Dermis blood vessel endothelial cell (primary cell): ENCODE measurements at places on chromosomes 12 and 14. TPM values are rescaled to one million over a fixed set of nuclear protein-coding genes. Genes with fewer than 3 reads are reported as not detected.

METTL3 gene
- total RNA-seq, result 63.9 and 112 TPM in 2 replicates

ANGEL1 gene
- total RNA-seq, result 9.4 and 10.4 TPM in 2 replicates

CCDC91 gene
- 8.3 and 12.6 TPM in 2 replicates for total RNA-seq

VRTN gene
- not detected in 2 replicates for total RNA-seq

PTPRB gene
- total RNA-seq, result 135 and 169 TPM in 2 replicates

APOLD1 gene
- total RNA-seq, result 35.6 and 63.8 TPM in 2 replicates

FGF23 gene
- total RNA-seq, result not detected in 2 replicates

- no peak for DNase-seq
Observed at GRCh38 chr12:65662590-65662989, 161.7 kb upstream of the HMGA2 start.

DNA sequence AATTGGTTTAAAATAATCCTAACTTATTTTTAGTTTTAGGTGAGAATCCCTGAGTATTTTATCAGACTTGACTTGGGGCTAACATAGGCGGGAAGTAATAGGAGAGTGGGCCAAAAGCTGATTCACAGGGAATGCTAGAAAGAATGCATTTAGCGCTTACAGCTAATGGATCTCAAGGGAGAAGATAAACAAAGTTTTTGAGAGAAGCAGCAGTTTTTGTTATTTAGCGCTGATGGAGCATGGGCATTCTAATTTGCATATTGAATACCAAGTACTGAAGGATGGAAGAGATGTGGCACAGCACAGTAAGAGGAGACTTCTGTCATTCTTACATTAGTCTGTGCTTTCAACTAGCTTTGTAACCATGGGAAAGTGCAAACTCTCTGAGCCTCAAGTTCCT, 436.0 kb upstream of the FBXO33 start:
- DNase-seq, result no peak

GRCh38 chr12:127752802-127753201, 514.2 kb upstream of the TMEM132C start:
- DNase-seq, result no peak

- DNase-seq, result no peak
Observed at GRCh38 chr12:42854208-42854607, 264.7 kb upstream of the PRICKLE1 start.

GRCh38 chr14:100372357-100373048, 49.4 kb downstream of the SLC25A47 start:
- peak; percentile 41 for DNase-seq

DNA sequence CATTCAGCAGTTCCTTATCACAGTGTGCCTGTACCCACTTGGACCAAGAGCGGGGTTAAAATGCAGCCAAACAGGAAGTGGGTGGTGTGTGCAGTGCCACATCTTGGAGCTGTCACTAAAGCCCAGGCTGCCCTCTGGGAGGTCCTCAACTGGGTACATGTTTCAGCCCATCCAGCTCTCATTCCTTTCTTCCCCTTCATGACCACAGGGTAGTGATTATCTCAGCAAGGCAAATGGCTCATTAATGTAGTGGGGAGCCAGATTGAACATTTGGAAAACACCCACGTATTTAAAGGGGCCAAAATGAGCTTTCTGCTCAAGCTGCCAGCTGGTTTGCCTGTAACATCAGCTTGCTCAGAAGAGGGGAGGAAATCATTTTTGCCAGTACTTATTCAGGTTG, 210.8 kb upstream of the BTG1 start:
- no peak for DNase-seq

GRCh38 chr12:93336291-93336741, 41.4 kb upstream of the NUDT4 start:
- DNase-seq, result peak; percentile 32

GRCh38 chr12:113766131-113766878, 199.8 kb downstream of the RBM19 start:
- DNase-seq, result no peak

DNA sequence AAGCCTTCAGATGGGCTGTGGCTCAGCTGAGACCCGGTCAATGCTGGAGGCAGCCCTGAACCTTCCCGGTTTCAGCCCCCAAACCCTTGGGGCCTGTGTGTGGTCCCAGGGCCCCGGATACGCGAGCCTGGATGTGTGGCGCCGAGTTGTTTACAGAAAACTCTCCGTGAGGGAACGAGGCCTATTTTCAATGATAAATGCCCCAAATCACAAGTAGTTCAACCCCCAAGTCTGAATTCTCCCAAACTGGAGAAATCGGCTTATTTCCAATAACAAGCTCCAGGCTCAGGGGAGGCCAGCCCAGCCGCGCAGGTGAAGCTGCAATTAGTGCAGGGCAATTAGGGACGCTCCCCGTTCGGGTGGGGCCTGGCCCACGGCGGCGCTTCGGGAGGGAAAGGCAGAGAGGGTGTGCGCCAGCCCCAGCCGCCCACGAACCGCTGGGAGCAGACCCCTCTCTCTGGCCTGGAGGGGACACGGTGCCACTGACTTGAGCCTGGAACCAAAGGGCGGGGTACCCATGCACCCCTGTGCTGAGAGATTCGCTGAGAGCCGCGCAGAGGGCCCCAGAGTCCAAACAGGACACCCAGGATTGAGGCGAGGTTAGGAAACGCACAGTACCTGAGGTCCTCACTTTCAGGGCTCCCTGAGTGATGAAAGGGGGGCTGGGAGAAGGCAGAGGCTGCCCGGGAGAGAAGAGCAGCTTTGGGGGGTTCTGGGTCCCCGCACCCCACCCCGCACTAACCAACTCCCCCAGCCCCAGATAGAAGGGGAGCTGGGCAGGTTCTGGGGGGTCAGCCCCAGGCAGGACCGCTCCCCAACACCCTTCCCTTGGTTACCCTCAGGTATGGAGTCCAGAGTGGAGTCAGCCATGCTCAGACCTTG, 14.2 kb upstream of the ANKRD9 start:
- DNase-seq, result no peak

DNA sequence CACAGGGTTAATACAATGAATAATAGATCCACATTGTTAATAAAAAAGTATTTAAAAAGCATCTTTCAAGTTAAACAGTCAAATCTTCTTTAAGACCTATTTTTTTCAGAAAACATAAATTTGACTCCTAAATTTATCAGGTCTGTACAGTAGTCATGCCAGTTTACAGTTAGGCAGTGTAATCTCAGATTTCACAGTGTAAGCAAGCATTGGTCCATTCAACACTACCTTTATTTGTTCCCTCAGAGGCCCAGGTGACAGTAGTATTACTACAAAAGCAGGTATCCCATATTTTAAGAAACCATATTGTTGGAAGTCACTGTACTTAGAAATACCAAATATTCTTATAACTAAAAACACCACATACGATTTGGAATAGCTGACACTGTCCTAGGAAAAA, 6.1 kb downstream of the ATP2B1 start:
- no peak for DNase-seq

DNA sequence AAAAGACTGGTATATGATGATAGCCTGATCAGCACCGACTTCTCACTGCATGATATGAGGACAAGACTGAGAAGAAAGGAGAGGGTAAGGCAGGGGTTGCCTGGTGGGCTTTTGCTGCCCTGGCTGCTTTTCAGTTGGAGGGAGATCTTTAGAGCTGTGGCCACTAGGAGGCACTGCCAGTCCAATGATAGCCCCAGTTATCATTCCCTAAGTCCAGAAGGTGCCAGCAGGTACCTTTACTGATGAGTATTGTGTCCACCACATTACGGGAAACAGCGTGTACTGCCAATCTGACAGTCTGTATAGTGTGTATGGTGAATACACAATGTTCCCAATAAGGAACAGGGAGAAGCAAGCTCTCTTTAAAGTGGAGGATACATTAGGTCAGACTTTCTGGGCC, 55.8 kb upstream of the CCDC175 start:
- DNase-seq, result peak; percentile 68

GRCh38 chr14:105257464-105257863, 9.1 kb downstream of the BTBD6 start:
- no peak for DNase-seq

DNA sequence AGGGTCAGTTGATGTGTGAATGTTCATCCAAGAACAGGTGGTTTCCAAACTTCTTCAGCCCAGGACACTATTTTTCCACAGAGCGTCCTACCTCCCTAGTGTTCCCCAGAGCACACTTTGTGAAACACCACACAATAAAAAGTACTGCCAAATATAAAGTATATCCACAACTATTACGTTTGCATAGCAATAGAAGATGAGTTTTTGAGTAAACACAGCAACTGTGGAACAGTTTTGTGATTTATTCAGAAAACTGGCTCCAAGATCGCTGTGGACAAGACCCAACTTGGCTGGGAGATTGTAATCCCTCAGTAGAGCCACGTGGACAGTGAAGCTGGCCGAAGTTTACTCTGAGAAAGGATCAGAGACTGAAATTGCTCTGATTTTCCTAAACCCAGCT, 14.5 kb upstream of the MAP1LC3B2 start:
- DNase-seq, result no peak

DNA sequence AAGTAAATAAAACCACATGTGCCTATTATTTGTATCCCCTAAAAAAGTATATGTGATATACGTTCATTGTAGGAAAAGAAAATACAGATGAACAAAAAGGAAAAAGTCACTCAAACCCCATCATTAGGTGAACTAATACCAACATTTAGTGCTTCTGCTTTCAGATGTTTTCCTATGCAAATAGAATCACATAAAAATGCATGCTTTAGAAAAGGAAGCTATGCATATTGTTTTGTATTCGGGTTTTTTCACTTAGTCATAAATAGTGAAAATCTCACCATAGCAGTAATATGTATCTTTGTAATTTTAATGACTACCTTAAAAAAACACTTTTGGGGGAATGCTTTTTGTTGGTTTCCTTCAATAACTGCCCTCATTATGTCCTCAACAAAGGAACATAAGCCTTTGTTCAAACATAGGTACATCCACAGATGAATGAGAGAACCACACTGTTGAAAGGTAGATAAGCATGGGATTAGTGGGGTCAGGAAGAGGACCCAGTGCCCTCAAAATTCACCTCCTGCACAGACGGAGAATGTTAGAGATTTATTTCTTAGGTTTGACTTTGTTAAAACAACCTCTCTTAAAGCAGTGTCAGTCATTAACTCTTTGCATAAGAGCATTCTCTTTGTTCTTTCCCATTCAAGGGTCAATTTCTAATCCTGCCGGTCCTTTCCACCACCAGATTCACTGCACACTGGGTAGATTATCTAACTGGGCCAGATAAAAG, 6.5 kb downstream of the AMDHD1 start:
- no peak for DNase-seq

DNA sequence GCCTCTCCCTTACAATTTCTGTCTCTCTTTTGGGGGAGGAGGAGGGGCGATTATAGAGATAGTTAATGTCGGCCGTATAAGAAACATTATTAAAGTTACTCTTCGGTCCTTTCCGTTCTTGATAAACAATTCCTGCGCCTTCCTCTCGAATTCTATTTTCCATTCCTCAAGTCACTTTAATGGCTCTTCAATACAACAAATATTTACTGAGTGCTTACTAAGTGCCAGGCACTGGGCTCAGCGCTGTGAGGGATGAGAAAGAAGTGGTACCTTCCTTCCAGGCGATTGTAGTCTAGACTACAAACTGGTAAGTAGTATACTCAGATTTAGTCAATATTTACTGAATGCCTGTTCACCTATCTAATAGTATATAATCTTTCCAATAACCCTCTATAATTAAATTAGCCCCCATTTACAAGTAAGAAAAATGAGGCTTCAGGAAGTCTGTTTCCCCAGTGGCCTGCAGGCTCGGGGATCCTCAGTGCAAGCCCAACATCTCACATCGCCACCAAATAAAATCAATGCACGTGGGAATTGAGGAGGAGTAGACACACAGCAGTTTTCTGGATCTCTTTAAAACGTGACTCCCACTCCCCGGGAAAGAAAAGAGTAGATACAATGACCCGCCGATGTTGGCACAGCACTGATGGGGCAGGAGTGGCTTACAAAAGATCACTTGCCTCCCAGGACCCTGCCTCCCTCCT, 589 bp upstream of the ZNF219 start:
- DNase-seq, result no peak

- no peak for DNase-seq
Observed at GRCh38 chr12:132266802-132267201, 62.6 kb downstream of the GALNT9 start.

- DNase-seq, result no peak
Observed at GRCh38 chr14:93986955-93987354, 10.1 kb upstream of the CCDC197 start.

DNA sequence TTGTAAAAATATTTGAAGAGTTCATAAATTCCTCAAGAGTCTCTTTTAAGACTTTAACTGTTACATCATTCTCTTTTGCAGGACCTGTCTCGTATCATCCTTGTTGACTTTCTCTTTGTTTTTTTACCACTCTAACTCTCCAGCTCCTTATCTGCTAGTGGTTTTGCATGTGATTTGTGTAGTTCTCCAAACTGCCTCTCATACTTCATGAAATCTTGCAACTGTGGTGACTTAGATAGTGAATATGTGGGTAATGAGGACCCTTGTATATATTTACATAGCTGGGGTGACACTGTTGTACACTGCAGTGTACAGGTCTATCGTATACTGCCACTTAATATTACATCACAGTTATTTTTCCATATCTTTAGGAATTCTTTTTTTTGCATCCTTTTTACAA, 40.2 kb upstream of the EMP1 start:
- no peak for DNase-seq

GRCh38 chr14:60723907-60724618, at the start of gene SIX4:
Gene SIX4, minus strand, starts transcription at chr14:60724351. Its CDS starts 277 bp downstream, at chr14:60724074.
- DNase-seq, result peak; percentile 84

- no peak for DNase-seq
Observed at GRCh38 chr14:72850360-72850759, 43.5 kb downstream of the DPF3 start.
